ENCODE measurements at places on chromosomes 5 and 9.

GRCh38 chr9:89923961-89924504, 319.2 kb downstream of the GADD45G start:
- DNase-seq = peak; percentile 70

GRCh38 chr5:177083357-177083756, 3.4 kb upstream of the FGFR4 start:
- DNase-seq = no peak

DNA sequence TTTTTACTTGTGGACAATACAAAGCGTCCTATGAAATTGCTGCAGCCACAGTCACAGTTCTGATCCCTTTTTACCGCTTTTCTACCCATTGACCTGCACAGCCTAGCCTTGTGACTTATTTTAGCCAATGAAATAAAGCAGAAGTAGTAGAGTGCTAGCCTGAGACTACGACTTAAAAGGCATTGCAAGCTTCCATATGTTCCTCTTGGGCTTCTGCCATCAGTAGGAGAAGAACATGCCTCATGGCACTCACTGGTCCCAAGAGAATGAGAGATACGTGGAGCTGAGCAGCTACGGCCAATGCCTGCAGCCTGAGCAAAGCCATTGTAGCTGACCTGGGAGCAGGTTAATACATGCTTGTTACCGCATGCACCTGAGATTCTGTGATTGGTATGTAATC, 416.6 kb upstream of the CLINT1 start:
- DNase-seq = no peak

DNA sequence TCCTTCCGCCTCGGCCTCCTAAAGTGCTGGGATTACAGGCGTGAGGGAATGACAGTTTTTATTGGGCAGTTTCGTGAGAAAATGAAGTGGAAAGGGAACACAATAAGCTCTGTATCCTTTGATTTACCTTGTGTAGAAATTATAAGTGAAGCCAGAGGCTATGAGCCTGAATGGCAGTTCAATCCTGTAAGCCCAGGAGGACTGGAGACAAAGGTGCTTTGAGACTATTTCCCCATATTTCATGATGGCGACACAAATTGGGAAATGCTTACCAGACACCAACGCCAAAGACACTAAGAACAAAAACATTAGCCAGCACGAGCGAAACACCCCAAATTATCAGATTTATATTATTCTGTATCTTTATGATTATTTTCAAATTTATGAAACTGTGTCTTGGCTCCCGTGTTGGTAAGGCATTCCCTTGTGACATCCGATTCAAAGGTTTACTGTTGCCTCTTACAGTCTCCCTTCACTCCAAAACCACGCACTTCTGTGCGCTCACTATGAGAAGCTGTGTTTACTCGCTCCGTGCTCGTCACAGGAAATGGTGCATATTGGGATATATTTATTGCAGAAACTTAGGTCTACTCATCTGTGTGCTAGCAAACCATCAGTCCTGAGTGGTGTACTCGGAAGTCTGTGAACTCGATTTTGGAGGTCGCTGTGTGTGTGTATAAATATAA, 73.9 kb downstream of the SH3PXD2B start:
- DNase-seq = no peak

- DNase-seq = no peak
Observed at GRCh38 chr9:119074017-119074416, 295.2 kb downstream of the BRINP1 start.

- no peak for DNase-seq
Observed at GRCh38 chr9:126439883-126440653, 113.4 kb downstream of the MVB12B start.

- DNase-seq = no peak
Observed at GRCh38 chr5:133271606-133272005, 219.8 kb downstream of the HSPA4 start.

- no peak for DNase-seq
Observed at GRCh38 chr9:108142142-108142503, 652.6 kb upstream of the KLF4 start.

GRCh38 chr9:107138261-107138992, 144.7 kb upstream of the RAD23B start:
- DNase-seq = no peak

DNA sequence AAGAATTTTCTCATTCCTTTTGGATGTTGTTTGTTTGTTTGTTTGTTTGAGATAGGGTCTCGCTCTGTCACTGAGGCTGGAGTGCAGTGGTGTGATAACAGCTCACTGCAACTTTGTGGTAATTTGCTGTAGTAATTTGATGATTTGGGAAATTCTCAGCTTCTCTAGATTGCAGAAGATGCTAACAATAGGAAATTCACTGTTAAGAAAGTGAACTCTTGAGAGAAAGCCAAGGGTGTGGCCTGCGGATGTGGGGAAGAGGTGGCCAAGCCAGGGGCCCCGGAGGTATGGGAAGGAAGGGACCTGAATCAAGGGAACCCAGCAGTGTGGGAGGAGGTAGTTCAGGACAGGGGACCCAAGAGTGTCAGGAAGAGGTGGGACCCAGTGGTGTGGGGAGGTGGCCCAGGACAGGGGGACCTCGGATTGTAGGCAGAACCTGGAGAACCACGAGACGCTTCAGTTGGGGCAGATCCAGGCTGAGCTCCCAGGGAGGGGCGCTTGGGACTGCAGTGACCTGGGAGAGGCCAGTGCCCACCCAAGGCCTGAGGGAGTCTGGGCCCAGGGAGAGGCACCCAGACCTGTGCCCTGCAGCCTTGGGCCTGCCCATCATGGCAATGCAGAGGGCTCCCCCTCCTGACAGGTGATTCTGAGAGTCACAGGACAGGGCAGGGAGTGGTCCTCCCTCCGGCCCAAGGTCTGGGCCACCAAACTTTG, 5.6 kb upstream of the LCN2 start:
- no peak for DNase-seq

DNA sequence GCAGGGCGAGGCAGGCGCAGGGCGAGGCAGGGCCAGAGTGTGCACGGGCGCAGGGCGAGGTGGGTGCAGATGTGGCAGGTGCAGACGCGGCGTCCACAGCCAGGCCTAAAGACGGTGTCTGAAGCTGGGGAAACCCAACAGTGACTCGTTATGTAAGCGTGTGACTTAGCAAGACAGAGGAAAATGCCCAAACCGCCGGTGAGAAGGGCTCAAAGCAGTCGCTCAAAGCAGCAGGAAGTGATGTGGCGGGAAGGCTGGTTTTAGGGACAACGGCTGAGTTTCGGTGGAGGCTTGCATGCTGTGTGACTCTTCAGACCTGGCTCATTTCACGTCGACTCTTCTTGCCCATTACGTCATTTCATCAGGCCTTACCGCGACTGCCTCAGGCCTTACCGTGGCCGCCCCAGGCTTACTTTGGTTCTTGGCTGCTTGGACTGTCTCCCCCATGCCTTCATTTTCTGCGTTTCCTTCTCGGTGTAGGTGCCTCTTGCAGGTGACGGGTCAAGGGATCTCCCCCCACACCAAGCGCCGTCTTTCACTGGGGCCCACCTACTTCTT, 50.5 kb upstream of the EXOC3 start:
- peak; percentile 91 for DNase-seq

GRCh38 chr9:292915-293314, 78.2 kb downstream of the DOCK8 start:
- DNase-seq = no peak

- no peak for DNase-seq
Observed at GRCh38 chr9:112299514-112299913, 33.9 kb downstream of the PTBP3 start.

DNA sequence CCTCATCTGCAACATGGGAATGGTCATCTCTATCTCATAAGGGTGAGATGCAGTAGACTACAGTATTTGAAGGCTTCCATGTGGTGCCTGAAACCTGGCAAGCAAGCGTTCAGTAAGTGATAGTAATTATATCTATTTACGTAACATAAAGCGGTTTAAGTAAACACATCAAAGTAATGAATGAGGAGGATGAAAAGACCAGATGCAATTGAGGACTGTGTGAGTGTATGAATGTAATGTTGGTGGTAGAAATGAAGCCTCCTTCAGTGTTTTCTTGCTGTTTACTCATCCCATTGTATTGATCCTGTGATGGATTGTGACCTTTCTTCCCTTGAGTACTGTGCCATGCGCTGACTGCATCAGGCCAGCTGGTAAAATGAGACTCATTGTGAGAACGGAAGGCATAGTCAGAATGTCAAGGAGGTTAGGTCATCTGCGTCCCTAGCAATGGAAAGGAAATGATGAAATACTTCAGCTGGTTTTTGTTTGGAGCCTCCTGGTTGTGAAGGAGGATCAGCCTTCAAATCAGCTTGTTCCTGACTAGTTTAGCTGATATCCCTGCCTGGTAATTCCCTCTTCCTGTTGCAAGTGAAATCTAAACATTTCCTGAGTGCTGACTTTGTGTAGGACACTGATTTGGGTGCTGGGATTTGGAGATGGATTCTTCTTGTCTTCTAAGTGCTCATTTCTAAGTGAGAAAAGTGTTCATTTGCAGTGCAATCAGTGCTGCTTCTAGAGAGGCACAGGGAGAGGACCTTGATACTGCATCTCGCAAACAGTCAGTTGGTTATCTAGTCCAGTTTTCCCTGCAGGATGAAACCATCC, 35.6 kb downstream of the TNFSF8 start:
- DNase-seq = peak; percentile 50

GRCh38 chr5:148939676-148940075, 113.3 kb downstream of the ADRB2 start:
- no peak for DNase-seq

DNA sequence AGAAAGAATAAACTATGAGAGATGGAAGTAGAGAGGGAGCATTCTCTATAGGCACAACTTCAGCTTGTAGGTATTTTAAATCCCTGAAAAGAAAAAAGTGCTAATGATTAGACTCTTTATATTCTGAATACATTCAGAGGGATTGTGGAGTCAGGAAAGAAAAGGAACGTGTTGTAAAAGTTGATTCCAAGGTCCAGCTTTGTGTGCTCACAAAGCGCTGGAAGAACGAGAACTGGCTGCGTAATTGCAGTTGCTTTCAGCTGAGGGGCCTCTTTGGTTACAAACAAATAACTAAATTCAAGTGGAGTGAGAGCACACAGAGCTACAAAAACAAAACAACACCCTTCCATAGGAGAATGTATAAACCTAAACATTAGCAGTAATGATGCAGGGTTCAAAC, 1040.4 kb upstream of the WWC1 start:
- DNase-seq = no peak

DNA sequence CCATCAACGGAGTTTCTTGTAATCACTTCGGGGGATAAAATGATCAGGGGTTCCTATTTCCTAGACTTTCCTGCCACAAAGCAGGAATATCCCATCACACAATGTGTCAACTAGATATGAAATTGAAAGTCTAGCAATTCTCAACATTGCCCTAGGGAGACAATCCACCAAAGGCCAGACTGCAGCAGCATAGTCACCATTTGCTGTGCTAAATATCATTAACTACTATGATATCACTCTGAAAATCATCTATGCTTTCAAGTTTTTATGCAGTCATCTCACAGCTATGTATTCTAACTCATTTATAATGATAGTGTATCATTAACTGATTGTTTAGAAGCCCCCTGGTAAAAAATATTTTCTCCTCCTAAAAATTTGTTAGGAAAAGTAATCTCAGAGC, 342.6 kb upstream of the CDH6 start:
- no peak for DNase-seq
